Neural crest cell (in vitro differentiated cells): ENCODE measurements at places on chromosomes 6 and 20.

- DNase-seq = no peak
These were observed 40.9 kb upstream of the B4GALT5 start for GRCh38 chr20:49754596-49754995.

GRCh38 chr6:15754035-15754705, 91.3 kb upstream of the DTNBP1 start:
- DNase-seq = no peak

GRCh38 chr6:113690281-113691259, 166.6 kb upstream of the MARCKS start:
- no peak for DNase-seq

GRCh38 chr6:32177183-32177787, 920 bp upstream of the RNF5 start:
- DNase-seq = no peak
